ENCODE measurements at places on chromosomes 2 and 18.

GRCh38 chr2:108139521-108139920, 100.2 kb upstream of the SULT1C3 start:
- no peak for DNase-seq

DNA sequence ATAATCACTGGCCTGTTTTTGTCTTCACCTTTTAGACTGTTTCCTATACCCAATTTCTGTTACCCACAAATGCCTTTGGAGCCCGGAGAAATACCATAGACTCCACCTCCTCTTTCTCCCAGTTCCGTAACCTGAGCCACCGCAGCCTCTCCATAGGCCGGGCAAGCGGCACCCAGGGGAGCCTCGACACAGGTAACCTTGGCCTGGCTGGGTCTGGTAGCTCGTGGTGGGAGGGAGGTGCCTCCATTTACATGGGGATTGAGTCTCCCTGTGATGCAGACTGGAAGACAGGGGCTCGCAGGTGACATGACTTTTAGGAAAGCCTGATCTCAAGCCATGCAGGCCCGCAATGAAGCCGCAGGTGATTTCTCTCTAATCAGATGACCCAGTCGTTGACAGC, 100.6 kb downstream of the CABLES1 start:
- no peak for DNase-seq

GRCh38 chr18:50313031-50313607, 25.6 kb upstream of the CXXC1 start:
- no peak for DNase-seq

GRCh38 chr18:11437046-11437445, 172.3 kb upstream of the SLC35G4 start:
- DNase-seq = no peak

DNA sequence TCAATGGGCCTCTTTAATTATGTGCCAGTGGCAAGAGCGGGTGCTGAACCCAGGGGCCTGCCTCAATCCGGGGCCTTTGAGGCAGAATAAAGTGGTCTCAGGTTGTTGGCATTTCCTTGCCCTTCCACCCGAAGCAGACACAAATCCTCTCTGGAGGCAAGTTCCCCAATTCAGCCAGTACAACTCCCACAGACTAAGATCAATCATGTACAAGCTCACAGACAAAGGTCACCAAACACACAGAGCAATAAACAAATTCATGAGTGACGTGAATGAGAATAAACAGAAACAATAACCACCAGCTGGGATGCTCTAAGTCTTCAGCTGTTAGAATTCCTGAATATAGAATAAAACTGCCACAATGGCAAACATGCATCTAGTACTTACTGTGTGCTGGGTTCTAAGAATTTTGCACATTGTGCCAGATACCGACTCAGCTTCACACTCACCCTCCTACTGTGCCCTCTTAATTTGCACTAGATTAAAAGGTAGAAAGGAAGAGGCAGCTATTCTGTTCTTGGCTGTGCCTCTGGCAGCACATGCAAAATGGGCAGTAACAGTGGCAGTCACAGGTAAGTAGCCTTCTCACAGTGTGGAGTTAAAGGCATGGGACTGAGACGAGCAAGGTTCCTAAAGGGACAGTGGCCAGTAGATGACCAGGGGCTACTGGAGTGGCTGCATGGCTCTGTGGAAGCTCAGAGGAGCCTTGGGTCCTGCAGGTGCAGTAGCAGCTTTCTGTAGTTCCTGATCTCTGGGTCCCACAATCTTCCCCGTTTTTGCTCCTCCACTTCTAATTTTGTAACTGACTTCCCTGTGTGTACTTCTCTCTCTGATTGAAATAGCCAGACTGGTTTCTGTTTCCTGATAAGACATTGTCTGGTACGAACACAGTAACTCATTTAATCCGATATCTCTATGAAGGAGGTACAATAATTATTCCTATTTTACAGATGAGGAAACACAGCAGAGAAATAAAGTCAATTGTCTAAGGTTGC, 34.6 kb upstream of the IL1B start:
- DNase-seq = no peak

- no peak for DNase-seq
These were observed 57.8 kb downstream of the ZBTB7C start for GRCh38 chr18:48351216-48352050.

- DNase-seq = no peak
These were observed 1129.1 kb downstream of the LRP1B start for GRCh38 chr2:141001750-141002149.

All from stimulated activated CD8-positive, alpha-beta memory T cell treated with anti-CD3 and anti-CD28 coated beads, Interleukin-15, amount 100 ng/mL, for 4 hours (primary cell).